KBM-7 (cell line): ENCODE measurements at places on chromosomes 3 and 15.

GRCh38 chr15:62672268-62672667 lies 370.3 kb upstream of the TPM1 start:
- DNase-seq, result no peak

GRCh38 chr3:196525141-196525540 lies 10.0 kb upstream of the SMCO1 start:
- DNase-seq, result no peak

- DNase-seq, result no peak
Observed at GRCh38 chr3:73789825-73790444, 165.2 kb upstream of the PDZRN3 start.

DNA sequence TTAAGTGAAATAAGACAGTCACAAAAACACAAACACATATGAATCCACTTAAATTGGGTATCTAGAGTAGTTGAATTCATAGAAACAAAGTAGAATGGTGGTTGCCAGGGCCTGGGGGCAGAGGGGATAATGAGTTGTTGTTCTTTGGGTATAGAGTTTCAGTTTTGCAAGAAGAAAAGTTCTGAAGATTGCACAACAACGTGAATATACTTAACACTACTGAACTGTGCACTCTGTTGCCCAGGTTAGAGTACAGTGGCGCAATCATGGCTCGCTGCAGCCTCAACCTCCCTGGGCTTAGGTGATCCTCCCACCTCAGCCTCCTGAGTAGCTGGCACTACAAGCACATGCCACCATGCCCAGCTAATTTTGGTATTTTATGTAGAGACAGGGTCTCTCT lies 14.9 kb downstream of the GRAMD2A start:
- DNase-seq, result no peak

DNA sequence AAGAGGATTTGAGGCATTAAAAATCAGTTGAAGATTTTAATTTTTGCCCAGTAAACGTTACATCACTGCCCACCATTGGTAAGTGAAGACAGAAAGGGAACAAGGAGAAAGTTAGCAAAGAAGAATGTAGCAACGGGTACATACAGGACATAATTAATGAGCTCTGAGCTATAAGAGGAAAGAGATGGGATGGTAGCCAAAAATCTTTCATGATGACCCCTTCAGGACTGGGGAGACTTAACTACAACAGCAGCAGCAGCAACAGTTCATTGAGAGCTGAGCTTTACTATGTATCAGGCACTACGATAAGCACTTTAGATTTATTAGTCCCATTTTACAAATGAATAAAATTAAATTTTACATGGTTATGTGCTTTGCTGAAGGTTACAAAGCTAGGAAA lies 18.4 kb downstream of the EMC4 start:
- no peak for DNase-seq

DNA sequence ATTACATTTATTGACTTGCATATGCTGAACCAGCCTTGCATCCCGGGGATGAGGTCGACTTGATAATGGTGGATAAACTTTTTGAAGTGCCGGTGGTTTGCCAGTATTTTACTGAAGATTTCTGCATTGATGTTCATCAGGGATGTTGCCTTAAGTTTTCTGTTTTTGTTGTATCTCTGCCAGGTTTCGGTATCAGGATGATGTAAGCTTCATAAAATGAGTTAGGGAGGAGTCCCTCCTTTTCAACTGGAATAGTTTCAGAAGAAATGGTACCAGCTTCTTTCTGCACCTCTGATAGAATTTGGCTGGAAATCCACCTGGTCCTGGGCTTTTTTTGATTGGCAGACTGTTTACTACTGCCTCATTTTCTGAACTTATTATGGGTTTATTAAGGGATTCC lies 250.8 kb downstream of the TBC1D5 start:
- no peak for DNase-seq
